ENCODE measurements at places on chromosomes 2 and 18.

- no peak for DNase-seq
These were observed 8.1 kb upstream of the GPBAR1 start for GRCh38 chr2:218252509-218253231.

DNA sequence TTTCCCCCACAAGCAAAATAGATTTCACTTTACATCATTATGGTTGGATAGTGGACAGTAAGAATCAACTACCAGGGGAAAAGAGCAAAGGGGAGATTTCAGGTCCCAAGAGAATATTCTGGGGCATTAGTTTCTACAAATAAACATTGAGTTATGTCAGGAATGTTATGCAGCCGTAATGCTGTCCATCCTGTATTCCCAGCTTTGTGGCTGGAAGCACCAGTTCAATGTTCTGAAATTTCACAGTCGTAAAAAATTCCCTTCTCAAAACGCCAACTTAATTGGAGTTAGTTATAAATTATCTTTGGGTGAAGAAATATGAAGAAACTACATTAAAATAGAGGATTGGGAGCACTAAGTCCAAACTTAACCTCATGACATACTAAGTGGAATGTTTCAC, 141.5 kb upstream of the FIGN start:
- no peak for DNase-seq

DNA sequence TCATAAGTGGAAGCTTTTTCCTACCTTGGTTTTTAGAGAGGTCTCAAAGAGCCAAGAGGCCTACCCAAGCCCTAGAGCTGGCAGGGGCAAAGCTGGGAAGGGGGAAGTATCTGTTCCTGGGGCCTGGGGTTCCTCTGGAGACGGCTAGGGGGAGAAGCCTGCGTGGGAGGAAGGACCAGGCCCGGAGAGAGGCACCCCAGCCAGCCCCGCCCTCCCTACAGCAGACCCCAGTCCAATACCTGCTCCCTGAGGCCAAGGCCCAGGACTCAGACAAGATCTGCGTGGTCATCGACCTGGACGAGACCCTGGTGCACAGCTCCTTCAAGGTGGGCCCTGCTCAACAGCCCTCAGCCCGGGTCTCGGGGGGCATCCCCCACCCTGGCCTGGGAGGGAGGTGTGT, 2.2 kb downstream of the CTDSP1 start:
- no peak for DNase-seq

GRCh38 chr2:237480556-237480955, 6.5 kb upstream of the MLPH start:
- no peak for DNase-seq

DNA sequence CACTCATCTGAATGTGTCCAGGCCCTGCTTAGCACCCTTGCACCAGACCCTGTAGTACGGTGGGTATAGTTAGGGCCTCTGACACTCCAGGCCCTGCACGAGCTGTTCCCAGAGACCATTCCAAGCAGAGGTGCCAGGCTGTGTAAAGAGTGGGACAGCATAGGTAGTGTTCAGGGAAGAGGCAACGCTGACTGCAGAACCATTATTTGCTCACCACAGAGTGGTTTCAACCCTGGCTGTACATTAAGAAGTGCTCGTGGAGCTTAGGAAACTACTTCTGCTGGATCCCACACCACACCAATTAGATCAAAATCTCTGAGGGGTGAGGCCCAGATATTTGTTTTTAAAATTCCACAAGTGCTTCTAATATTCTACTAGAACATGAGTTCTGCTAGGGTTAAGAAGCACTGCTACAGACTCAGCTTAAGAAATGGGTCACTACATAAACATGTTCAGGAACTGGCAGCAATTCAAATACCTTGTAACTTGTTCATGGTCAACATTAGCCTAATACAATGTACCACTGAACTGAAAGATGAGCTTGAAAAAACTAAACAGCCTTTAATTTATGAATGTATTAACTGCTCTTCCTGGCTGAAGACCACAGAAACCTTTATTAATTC, 183.0 kb downstream of the MYO5B start:
- DNase-seq: no peak

- no peak for DNase-seq
These were observed 316.1 kb upstream of the MMADHC start for GRCh38 chr2:149903626-149904025.

DNA sequence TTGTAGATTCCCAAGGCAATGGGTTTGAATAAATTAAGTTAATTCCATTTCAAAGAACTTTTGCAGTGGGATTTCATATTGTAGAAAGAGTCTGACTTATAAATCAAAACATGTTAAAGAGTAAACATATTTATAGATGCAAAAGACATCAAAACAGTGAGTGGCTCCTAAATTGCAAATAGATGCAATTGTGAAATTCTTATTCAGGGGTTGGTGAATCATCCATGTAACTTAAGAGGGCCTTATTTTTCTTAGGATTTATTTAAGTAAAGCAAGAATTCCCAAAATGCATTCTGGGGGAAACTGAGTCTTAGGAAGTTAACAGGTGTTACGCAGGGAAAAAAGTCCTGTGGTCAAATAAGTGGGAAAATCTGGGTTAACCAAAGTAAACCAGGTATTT, 11.3 kb downstream of the TANC1 start:
- DNase-seq: no peak

- no peak for DNase-seq
These were observed 3.7 kb downstream of the CYS1 start for GRCh38 chr2:10076511-10076910.

DNA sequence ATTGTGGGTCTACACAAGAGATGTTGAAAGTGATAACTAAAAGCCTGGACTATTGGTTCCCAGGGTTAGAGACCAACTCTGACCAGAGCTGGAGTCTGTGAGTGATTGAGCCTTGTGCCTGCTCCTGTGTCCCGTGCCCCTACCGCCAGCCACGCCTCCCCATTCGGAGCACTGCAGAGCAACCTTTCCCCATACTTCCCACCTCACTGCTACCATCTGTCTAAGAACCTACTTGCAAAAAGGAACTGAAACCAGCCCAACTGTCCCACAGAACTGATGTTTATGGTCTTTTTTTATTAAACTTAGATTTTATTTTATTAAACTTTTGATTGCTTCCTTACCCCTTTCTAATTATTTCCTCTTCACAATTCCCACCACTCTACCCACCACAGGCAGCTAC, 300.3 kb upstream of the MGAT5 start:
- no peak for DNase-seq

DNA sequence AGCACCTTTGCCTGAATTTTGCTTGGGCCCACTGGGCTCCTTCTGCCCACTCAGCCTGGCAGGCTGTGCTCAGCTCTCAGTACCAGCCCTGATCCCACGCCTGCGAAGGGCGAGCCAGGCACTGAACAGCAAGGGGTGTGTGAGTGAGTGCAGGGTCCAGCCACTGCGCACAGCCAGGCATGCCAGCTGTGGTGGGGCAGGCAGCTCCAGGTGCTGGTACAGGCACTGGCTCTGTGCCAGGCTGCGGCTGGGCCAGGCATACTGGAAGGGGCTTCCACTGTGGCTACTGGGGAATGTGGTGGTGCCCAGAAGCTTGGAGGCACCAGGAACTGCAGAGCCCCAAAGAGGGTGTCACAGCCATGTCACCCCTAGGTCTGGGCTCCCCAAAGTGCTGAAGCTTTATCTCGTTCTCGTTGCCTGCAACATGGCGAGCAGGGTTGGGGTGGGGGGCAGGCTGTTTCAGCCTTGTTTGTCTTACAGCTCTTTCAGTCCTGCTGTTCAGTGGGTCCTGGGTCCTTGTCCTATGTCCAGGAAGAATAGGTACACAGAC, 8.8 kb downstream of the DYSF start:
- no peak for DNase-seq

DNA sequence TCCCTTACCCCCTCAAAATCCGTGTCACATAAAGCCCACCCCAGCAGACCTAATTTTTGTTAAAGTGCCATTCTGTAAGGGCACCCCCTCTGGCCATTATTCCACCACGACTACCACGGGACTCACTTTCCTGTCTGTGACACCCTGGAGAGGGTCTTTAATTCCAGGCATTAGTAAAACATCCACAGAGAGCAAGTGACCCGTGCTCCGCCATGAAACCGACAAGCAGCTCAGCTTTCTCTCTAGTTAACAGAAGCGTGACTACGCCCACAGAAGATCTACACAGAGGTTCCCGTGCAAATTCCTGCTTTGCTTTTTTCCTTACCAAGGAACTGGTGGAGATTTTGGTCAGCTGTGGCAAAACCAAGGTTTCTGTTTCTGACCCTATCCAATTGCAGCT, 4.4 kb downstream of the SIGLEC15 start:
- DNase-seq: no peak

- DNase-seq: no peak
These were observed 19.5 kb downstream of the CXCR4 start for GRCh38 chr2:136098441-136098840.
